ENCODE measurements at places on chromosomes 5 and 9.

- DNase-seq: no peak
These were observed 26.0 kb upstream of the FCN2 start for GRCh38 chr9:134854541-134854981.

DNA sequence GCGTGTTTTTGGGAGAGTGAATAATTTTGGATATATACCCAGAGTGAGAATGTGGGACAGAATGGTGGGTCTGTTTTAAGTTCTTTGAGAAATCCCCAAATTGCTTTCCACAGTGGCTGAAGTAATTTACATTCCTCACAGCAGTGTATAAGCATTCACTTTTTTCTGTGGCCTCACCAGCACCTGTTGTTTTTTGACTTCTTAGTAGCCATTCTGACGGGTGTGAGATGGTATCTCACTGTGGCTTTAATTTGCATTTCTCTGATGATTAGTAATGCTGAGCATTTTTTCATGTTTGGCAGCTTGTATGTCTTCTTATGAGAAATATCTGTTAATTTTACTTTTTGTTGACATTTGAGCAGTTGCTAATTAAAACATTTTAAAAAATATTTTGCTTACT is 9.4 kb upstream of the SPATA31D1 start:
- no peak for DNase-seq

GRCh38 chr5:143134900-143135299 is 268.6 kb downstream of the NR3C1 start:
- no peak for DNase-seq

DNA sequence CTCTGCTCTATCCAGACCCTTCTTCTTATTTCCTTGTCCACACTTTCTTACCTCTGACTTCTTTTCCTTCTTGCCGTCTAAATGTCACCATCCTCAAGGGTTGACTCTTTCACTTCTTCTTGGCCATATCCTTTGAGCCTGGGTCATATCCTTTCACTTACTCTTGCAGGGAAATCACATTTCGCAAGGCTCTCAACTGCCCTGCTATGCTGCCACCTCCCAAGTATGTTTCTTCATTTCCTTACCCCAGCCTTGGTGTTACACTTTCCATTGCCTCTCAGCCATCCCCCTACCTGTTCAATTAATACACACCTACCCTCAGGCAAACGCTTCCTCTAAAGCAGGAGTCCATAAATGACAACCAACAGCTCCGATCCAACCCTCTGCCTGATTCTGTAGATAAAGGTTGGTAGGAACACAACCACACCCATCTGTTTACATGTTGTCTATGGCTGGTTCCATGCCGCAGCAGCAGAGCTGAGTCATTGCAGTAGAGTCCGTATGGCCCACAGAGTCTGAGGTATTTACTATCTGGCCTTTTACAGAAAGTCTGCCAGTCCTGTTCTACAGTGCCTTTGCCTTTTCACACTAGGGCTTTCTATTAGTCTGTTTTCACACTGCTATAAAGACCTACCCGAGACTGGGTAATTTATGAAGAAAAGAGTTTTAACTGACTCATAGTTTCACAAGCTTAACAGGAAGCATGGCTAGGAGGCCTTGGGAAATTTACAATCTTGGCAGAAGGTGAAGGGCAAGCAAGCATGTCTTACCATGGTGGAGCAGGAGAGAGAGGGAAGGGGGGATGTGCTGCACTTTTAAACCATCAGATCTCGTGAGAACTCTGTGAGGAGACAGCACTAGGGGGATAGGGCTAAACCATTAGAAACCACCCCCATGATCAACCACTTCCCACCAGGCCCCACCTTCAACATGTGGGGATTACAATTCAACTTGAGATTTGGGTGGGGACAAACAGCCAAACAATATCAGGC is 97.9 kb downstream of the SV2C start:
- no peak for DNase-seq

DNA sequence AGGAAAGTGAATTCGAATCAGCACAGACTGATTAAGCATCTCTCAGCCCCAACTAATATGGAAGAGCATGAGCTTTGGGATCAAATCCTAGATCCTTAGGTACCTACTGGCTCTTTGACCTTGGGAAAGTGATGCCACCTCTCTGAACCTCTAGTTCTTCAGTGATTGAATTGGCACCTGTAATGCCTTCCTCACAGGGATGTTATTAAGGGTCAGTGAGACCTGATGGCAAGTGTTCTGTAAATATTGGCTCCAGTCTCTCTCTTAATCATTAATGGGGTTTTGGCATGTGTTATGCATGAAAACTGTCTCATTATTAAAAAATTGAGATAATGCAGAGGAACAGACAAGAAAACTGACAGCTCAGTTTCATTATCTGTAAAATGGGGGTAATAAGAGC is 115.8 kb downstream of the INSYN2B start:
- no peak for DNase-seq

DNA sequence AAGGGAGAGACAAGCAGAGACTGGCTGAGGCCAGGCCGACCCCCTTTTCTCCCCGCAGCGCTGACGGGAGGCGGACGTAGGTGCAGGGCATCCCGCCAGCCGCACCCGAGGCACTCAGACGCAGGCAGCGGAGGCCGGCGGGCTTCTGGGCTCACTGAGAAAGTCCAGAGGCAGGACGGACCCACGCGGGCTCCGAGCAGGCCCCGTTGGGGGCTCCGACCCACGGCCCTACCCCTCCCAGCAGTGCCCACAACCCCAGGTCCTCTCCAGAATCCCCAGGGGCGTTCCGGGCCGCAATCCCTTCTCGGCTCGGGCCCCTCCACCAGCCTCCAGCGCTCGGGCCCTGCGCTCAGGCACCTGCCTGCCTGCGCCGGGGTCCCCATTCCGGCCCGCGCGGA is 543 bp downstream of the MTMR12 start:
- peak; percentile 50 for DNase-seq
